ENCODE measurements at places on chromosomes 12 and 14.

- DNase-seq = no peak
Observed at GRCh38 chr14:103858063-103858781, 10.8 kb upstream of the PPP1R13B start.

DNA sequence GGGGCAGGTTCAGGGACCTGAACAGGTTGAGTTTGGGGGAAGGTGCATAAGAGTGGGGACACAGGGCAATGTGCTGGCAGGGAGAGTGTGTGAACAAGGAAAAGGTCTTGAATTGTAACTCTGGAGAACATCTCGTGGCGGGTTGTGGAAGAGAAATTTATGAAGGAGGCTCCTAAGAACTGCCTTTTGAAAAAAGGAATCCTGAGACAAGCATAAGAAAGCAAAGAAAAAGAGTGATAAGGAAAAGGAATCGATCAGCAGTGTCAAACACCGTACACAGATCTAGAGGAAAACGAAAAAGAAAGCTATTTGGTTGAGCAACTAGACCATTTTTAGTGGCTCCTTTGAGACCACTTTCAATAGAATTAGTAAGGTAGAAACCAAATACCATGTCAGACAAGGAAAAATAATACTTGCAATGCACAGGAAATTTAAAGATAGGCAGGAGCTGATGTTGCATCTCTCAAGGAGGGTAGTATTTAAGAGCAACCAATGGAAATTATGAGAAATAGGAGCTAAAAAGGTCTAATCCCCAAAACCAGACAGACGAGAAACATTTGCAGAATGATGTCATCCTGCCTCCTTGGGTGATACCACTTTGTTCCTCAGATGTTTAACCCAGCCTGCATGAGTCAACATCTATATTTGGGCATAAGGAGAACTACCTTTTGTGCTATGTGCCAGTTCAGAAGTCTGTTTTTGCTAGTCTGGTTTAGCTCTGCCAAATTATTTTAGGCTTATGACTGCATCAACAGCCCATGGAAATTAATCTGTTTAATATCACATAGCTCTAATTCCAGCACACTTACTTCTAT lies 64.5 kb upstream of the STK38L start:
- no peak for DNase-seq

- no peak for DNase-seq
Observed at GRCh38 chr12:93006471-93007208, 77.5 kb upstream of the EEA1 start.

DNA sequence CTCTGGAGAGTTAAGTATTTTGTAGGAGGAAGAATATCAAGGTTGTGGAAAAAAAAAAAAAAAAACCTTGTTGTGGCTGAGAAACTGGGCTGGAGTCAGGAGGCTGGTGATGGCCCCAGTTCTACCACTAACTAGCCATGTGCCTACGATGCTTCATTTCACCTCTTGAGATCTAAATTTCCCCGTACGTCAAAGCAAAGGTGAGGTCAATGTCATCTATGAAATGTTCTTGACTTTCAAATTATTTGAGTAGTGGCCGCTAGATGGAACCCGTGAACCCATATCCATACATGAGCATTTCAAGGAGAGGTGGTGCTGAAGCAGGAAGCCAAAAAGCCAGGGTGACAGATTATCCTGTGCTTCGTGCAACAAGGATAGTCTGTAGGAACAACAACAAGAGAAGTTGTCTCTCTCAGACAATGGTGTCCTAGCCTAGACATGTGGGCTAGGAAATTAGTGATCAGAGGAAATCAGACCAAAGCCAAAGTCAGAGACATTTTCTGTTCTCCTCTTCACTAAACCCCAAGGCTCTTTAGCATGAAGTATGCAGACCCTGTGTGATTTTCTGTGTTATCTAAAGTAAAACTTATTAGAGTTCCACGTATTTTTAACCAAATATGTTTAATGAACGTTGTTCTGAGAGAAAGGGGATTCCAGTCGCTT lies 95.5 kb upstream of the ETV6 start:
- DNase-seq = no peak

DNA sequence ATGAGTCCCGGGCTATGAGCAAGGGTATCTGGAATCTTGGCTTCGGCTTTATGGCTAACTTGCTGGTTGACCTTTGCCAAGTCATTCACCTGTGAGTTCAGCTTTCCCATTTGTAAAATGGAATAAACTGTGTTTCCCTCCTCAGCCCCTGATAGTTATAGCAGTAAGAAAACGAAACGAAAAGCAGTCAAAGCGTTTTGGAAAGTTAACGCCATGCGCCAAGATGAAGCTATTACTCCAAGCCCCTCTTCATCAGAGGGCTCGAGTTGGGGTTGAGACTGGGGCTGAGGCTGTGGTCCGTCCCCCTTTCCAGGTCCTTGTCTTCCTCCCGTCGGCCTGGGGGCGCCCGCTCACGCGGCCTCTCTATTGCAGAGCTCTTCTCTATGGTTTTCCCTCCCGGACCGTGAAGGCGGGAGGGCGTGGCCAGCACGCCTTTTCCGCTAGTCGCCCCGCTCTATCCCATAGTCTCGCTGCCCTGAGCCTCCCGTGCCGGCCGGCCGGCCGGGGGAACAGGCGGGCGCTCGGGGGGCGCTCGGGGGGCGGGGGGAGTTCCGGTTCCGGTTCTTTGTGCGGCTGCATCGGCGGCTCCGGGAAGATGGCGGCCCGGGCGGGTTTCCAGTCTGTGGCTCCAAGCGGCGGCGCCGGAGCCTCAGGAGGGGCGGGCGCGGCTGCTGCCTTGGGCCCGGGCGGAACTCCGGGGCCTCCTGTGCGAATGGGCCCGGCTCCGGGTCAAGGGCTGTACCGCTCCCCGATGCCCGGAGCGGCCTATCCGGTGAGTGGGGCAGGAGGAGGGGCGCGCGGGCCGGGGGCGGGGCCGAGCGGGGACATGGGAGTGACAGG lies at the start of gene SMARCD1:
Gene SMARCD1, plus strand, starts transcription at position 568 of the 840 bp plus-strand sequence. Its CDS starts 28 bp downstream, at position 596.
- peak; percentile 99 for DNase-seq

DNA sequence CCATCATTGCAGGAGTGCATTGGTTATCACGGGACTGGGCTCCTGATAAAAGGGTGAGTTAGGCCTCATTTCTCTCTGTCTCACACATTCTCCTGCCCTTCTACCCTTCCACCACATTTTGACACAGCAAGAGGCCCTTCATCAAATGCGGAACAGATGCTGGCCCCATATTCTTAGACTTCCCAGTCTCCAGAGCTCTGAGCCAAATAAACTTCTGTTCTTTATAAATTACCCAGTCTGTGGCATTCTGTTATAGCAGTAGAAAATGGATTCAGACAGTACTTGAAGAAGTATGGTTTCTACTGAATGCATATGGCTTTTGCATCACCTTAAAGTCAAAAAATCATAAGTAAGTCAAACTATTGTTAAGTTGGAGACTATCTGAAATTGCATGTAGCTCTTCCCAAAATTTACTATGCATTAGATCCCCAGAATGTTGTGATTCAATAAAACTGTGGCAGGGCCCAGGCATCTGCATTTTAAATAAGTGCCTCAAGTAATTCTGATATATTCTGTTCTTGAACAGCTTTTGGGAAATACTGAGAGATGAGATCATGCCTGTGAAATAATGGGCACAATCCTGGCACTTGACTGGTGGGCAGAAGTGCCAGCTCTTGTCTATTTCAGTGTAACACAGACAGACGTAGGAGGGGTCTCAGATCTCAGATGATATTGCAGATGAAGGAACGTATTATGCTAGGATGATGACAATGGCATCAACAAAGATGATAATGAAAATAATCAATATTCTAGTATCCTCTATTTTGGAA lies 68.2 kb downstream of the E2F7 start:
- DNase-seq = no peak

DNA sequence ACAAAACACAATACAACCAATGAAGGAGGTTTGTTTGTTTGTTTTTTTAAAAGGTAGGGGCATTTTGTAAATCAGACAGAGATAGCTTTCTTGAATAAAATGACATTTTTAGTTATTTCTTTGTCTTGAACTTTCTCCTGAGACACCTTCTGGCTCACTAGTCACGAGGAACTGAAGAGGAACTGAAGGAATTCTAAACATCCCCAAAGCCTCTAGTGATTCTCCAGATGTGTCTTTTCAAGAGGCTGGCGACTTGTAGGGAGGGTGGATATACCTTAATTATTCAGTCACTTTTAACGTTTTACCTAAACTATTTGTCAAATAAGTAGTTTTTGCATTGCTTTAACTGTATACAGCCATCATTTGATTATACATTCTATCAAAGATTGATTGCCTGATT lies 211.2 kb upstream of the LRIG3 start:
- no peak for DNase-seq

GRCh38 chr12:75641031-75641780 lies 129.8 kb upstream of the KRR1 start:
- DNase-seq = no peak

DNA sequence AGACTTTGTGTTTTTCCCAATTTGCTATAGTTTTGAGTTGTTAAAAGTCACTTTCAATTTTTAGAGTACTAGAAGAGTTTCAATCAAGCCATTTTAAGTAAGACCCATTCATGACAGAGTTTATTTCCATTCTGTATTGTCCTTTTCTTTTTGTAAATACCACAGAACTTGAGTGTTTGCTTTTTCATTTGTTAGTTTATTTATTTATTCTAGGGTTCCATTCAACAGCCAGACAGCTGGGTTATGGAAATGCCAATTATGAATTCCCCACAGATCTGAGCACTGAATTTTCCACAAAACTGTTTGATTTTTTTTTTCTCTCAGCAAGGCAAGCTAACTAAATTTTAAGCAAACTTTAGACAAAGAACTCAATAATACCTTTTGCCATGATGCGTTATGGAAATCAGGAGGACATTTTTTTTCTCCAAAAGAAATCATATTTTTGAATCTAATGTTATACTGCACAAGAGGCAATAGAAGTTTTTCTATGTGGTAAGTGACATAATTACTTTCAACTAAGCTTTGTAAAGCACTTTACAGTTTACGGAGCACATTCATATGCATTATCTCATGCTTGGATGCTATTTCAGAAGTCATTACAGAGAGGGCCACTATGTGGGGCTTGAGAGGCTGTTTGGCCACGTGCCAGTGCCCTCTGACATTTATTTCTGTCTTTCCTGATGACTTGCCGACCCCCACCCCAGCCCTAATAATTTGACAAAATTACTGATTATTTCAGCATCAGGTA lies 181.5 kb downstream of the VRK1 start:
- DNase-seq = no peak

- DNase-seq = no peak
Observed at GRCh38 chr12:130124605-130125244, 37.5 kb upstream of the FZD10 start.
